AG10803 (cell line): ENCODE measurements at places on chromosomes 2 and 18.

- no peak for DNase-seq
These were observed 55.2 kb downstream of the DLGAP1 start for GRCh38 chr18:4399929-4400328.

GRCh38 chr18:13775058-13775457 lies 48.6 kb downstream of the RNMT start:
- no peak for DNase-seq

DNA sequence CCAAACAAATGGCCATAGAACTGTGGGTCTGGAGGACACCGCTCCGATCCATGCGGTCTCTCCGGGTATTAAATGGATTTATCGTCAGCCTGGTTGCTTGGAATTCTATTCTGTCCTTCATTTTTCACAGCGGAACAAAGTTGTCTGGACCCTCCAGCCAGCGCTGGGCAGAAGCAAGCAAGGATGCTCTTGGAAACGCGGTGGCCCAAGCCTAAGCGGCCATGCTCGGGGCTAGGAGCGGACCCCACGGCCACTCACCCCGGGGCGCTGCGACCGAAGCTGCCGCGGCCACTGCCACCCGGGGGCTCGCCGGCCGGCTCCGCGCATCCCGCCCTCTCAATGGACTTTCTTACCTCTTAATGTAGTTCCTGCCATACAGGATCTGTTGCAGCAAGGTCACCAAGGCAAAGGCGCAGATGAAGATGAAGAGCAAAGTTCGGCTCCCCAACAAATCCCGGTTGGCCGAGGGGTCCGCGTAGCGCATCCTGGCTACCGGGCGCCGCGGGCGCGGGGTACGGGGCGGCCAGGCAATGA lies 761 bp downstream of the ST8SIA5 start:
- DNase-seq = no peak

DNA sequence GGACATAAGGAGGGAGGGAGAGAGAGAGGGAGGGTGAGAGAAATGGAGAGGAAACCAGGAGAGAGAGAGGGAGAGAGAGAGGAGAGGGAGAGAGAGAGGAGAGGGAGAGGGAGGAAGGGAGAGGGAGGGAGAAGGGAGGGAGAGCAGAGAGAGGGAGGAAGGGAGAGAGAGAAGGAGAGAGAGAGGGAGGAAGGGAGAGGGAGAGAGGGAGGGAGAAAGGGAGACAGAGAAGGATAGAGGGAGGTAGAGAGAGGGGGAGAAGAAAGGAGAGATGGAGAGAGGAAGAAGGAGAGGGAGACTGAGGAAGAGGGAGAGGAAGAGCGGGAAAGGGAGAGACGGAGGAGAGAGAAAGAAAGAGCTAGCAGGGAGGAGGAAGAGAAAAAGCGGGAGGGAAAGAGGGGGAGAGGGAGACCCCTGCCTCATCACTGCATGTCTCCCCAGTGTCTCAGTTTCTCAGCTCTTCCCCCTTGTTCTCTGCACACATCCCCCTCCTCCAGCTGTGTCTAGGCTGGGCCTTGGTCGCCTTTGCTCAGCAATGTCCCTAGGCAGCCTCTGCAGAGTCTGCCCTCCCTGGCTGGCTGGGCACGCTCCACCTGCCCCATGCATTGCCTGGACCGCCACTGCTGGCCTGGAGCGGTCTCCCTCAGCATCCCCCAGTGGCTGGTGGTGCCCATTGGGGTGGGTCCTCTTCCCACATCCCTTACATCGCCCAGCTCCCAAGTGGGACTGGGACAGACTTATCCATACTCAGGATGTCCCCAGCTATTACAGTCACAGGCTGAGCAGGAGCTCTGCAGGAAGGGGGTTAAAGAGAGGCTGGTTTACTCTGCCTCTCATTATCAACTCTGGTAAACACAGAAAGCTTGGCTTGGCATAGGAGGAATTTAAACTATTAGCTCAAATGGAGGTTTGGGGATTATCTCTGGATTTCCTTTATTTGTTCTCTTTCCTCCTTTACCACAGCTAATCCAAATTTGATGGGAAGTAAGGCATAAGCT lies 85.7 kb upstream of the APCDD1 start:
- DNase-seq = no peak

- DNase-seq = no peak
These were observed 4.1 kb downstream of the NEDD4L start for GRCh38 chr18:58048081-58048642.

GRCh38 chr2:240507778-240508251 lies 50.0 kb downstream of the ANKMY1 start:
- DNase-seq = no peak

- DNase-seq = no peak
These were observed 1.5 kb downstream of the ERBB4 start for GRCh38 chr2:212536817-212537725.

- DNase-seq = peak; percentile 84
These were observed 89.6 kb downstream of the GBX2 start for GRCh38 chr2:236078297-236079255.

DNA sequence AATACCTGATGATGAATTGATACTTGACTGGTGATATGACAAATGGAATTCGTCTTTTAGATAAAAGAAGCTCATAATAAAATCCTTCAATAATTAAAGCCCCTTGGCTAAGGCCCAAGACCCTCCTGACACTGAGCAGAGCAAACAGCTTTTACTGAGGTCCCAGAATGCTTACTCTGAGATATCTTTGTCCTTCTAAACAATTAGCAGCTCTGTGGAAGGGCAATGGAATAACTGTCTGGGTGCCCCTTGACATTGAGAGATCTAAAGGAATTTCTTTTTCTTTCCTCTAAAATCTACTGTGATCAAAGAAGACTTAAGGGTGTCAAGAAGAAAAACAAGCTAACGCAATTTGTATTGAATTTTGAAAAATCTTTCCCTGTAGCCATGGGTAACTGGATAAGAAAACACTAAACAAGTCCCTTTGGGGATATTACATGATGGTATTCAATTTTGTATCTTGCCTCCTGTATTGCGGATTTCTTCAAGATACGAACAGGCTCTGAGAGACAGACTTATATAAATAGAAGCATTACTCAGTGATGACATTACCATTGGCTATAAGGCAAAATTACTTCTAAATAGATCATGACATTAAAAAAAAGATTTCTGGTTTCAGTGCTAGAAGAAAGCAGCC lies 128.8 kb downstream of the MREG start:
- DNase-seq = peak; percentile 72

GRCh38 chr18:6797171-6797570 lies 67.7 kb downstream of the ARHGAP28 start:
- DNase-seq = no peak

DNA sequence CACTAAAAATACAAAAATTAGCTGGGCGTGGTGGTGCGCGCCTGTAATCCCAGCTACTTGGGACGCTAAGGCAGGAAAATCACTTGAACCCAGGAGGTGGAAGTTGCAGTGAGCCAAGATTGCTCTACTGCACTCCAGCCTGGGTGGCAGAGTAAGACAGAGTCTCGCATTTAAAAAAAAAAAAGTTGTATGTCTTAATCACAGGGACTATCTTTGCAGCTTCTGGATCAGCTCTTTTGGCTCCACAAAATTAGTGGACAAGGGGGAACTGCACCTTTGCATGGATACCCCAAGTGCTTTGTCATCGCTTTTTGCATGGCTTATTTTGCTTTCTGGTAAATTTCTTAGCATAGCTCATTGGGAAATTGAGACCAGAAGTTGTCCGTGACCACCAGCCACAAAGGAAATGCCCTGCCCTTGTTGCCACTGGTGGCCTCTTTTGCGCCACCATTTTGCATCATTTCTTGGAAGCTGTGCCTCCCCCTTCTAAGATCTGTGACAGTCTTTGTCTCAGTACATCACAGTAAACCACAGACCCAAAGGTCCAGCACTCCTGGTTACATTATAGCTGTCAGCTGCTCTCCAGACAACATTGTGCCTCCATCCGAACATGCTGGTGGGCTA lies 43.9 kb upstream of the PCBP1 start:
- no peak for DNase-seq

DNA sequence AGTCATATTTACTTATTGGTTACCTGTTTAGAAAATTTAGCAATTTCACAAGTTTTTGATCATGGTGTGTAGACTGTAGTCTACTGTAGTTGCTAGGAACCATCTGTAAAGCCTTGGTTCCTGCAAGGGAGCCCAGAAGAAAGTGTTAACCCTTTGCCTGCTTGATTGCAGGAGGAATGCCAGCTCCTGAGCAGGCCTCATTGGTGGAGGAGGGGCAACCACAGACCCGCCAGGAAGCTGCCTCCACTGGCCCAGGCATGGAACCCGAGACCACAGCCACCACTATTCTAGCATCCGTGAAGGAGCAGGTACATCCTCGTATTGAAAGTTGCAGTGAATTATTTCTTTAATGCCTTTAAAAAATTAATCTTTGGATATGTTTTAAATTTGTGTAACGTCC lies 76.3 kb downstream of the PKP4 start:
- DNase-seq = no peak

DNA sequence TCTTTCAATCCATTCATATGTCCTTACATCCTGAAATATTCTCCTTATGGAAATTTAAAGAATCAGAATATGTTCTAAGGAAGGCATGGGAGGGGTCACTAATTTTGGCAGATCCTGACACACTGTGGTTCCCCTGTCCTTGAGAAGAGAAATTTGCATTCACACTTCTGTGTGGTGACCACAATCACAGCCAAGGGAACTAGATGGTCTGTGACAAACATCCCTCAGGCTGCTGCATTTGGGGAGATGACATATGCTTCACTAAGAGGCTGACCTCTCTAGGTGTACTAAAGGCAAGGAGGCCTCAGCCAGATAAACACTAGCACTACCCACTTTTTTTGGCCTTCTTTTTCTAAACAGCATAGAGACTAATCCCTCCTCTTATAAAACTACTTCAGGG lies 129.6 kb downstream of the MREG start:
- no peak for DNase-seq

DNA sequence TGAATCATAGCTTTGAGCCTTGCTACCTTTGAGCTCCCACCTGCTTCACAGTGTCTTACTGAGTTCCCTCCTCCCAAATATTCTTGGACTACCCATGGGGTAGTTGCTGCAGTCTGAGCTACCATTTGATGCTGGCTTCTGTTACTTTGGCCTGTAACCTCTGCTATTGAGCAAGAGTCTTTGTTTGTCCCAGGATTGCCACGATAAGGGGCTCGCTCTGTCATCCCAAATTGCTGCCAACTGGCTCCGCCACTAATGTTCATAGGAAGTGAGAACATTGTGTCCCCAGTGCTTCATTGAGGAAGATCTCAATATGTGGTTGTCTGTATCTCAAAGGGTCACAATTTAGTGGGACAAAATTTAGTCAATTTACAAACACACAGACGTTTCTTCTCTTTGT lies 103.8 kb downstream of the TRIM43 start:
- DNase-seq = no peak

DNA sequence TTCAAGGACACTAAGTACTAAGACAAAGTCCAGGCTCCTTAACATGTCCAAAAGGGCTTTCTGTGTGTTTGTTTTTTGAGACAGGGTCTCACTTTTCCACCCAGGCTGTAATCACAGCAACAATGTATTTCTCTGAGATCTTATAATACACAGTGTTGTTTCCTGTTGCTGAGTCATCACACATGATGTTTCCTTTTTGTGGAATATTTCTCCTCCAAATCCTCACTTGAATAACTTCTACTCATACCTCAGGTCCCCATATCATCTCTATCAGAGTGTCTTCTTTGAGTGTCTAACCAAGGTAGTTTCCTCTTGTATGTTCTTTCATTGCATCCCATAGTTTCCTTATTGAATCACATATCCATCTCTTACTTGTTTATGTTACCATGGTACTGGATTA lies 632.0 kb upstream of the PIK3C3 start:
- DNase-seq = no peak

- no peak for DNase-seq
These were observed 63.3 kb downstream of the RTP5 start for GRCh38 chr2:241932899-241933178.

- DNase-seq = no peak
These were observed 52.6 kb downstream of the ITGB1BP1 start for GRCh38 chr2:9370746-9371145.

DNA sequence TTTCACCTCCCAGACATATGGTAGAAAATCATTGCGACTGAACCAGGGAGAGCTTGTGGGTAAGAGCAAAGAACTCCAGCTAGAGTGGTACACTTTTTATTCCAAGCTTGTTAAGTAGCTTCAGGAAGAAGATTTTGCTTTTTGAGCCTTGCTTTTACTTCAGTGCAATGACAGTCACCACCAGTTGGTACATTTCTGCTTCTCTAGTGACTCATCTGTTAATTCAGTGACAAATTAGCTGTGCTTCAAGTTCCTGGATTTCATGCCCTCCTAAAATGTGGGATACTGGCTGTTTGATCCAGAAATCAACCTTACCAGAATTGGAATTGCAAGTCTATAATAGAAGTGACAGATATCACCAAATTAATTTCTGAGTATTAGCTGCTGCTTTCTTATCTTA lies 117.6 kb upstream of the TTN start:
- DNase-seq = no peak

DNA sequence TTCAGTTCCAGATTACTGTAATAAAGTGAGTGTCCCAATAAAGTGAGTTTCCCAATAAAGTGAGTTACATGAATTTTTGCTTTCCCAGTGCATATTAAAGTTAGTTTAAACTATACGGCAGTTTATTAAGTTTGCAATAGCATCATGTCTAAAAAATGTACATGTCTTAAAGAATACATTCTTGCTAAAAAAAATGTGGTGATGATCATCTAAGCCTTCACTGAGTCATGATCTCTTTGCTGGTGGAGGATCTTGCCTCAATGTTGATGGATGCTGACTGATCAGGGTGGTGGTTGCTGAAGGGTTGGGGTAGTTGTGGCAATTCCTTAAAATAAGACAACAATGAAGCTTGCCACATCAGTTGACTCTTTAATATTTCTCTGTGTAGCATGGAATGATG lies 664.2 kb downstream of the TDRD15 start:
- DNase-seq = no peak

- no peak for DNase-seq
These were observed 67.1 kb downstream of the NXPH2 start for GRCh38 chr2:138713069-138713496.

DNA sequence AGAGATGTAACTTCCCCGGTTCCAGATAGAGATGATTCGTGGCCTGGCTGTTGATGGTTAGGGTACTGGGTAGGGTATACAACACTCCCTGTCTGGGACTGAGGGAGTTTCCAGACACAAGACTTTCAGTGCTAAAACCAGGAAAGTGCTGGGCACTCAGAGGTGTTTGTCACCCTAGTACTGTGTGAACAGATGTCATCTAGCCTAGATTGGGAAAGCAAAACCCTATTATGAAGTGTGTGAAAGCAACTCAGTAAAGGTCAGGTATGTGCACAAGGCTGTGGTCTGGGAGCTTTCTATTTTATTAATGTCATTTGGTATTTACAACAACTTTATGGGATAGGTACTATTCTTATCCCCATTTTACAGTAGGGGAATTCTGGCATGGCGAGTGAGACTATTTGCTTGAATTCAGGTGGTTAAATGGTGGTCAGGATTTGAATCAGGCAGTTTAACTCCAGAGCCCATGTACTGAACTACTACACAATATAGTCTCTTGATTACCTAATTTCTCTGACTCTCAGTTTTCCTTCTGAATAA lies 2.6 kb downstream of the BZW1 start:
- no peak for DNase-seq
